Midbrain (tissue), 1 donor: ENCODE measurements at places on chromosomes 16 and 17.
A peak's percentile ranks its signal among the peaks of the same experiment; 100 is the strongest.

- DNase-seq: no peak
Measured at GRCh38 chr16:60989592-60989991, 1046.6 kb downstream of the CDH8 start.

GRCh38 chr16:66933776-66934137, 445 bp downstream of the CIAO2B start:
- no peak for DNase-seq

DNA sequence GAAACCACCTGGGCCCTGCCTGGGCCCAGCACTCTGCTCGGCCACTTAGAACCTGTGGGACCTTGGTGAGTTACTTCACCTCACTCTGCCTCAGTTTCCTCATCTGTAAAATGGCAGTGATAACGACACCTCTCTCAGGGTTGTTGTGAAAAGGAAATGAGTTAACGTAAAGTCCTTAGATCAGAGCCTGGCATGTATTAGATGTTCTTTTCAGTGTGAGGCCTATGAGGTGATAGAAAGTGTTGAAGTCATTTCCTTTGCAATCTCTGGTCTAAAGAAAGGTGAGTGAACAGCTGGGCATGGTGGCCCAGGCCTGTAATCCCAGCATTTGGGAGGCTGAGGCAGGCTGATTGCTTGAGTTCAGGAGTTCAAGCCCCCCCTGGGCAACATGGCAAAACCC, 51.7 kb upstream of the LGALS9 start:
- no peak for DNase-seq

- DNase-seq: no peak
Measured at GRCh38 chr16:54484700-54485099, 198.1 kb upstream of the IRX3 start.

DNA sequence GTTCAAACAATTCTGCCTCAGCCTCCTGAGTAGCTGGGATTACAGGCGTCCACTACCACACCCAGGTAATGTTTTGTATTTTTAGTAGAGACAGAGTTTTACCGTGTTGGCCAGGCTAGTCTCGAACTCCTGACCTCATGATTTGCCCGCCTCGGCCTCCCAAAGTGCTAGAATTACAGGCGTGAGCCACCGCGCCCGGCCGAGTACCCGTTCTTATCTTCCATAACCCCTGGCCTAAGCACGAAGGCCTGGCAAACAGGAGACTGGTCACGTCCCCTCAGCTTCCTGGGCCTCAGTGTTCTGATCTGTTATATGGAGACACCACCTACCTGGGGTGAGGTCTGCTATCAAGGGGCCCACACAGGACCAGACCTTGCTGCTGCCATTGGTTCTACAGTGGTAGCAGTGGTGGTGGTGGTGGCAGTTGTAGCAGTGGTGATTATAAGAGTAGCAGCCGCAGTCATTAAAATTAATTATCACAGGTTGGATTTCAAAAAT, 1.3 kb downstream of the SLC5A10 start:
- DNase-seq: no peak

- no peak for DNase-seq
Measured at GRCh38 chr17:66776999-66777688, 57.8 kb upstream of the CACNG5 start.

- DNase-seq: no peak
Measured at GRCh38 chr17:15441315-15441714, 26.1 kb downstream of the CDRT4 start.

- no peak for DNase-seq
Measured at GRCh38 chr17:75552425-75553294, 27.2 kb downstream of the LLGL2 start.

DNA sequence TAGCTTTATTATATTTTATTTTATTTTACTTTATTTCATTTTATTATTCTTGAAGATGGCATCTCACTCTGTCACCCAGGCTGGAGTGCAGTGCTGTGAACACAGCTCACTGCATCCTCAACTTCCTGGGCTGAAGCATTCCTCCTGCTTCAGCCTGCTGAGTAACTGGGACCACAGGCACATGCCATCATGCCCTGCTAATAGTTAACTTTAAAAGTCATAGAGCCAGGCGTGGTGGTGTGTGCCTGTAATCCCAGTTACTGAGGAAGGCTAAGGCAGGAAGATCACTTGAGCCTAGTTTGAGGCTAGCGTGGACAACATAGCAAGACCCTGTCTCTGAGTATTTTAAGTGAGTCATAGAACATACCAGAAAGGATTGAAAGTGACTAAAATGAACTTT, 38.7 kb downstream of the ESRP2 start:
- no peak for DNase-seq

DNA sequence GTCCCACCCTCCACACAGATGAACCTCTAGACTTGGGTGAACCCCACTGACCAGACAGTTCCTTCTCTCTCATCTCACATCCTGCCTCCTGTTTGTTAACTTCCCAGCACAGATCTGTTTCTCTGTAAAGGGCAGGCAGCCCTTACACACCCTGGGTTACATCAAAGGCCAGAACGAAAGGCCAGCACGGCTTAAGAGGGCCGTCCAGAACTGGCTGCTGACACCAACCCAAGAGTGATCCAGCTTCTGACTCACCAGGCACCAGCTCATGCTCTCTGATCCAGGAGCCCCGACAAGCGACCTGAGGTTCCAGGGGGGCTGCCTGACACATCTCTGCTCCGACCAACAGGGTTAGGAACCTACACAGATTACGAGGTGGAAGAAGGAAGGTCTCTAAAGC, 86.9 kb downstream of the MRM3 start:
- DNase-seq: no peak

- DNase-seq: no peak
Measured at GRCh38 chr16:80611930-80612327, 71.1 kb downstream of the DYNLRB2 start.

GRCh38 chr17:40338058-40338457, 26.5 kb downstream of the GJD3 start:
- no peak for DNase-seq

GRCh38 chr16:67881621-67882161, 3.0 kb upstream of the NRN1L start:
- peak; percentile 59 for DNase-seq

DNA sequence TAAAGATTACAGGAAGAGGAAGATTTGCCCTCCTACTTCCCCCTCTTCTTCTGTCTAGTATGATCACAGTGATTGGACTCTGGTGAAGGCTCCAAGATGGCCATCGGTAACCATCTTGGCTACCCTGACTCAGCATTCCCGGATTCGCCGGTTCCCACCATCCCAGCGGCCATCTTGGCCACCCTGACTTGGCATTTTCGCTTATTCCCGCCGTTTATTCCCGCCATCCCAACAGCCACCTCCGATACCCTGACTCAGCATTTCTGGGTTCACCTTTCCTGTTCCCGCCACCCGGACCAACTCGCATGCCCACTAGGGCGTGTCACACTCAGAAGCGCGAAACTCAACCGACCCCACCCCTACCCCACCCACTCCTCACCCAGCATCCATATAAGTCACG, 95.4 kb upstream of the GRIN2A start:
- DNase-seq: no peak

DNA sequence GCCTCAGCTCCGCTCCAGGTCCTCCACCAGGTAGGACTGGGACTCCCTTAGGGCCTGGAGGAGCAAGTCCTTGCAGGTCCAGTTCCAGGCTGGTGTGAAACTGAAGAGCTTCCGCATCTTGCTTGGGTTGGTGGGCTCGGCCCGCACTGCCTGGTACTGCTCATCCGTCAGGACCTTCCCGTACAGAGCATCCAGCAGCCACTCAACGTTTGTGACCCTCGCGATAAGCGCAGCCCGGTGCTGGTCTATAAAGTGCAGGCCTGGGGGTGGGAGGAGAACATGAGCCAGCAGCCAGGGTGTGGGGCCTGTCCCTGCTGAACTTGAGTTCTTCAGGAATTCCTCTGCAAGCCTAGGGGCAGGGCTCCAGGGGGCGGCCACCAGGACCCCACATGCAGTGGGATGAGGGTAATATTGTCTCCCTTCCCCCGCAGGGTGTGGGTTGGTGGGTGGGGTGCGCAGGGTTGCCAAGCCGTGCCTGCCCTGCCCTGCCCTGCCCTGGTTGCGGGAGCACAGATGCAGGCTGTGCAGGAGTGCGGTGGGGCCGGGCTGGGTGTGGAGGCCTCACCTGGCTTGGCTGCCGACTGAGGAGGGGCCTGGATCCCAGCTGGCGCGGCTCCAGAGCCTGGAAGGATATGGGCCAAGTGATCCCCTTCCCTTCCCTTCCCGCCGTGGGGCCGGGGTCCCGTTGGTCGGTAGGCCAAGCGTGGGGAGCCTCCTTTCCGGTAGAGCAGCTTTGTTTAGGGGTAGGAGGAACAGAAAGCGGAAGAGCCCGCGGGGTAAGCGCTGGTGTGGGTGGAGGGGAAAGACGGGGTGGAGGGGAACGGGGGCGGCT, 762 bp downstream of the PYCARD start:
- peak; percentile 4 for DNase-seq

DNA sequence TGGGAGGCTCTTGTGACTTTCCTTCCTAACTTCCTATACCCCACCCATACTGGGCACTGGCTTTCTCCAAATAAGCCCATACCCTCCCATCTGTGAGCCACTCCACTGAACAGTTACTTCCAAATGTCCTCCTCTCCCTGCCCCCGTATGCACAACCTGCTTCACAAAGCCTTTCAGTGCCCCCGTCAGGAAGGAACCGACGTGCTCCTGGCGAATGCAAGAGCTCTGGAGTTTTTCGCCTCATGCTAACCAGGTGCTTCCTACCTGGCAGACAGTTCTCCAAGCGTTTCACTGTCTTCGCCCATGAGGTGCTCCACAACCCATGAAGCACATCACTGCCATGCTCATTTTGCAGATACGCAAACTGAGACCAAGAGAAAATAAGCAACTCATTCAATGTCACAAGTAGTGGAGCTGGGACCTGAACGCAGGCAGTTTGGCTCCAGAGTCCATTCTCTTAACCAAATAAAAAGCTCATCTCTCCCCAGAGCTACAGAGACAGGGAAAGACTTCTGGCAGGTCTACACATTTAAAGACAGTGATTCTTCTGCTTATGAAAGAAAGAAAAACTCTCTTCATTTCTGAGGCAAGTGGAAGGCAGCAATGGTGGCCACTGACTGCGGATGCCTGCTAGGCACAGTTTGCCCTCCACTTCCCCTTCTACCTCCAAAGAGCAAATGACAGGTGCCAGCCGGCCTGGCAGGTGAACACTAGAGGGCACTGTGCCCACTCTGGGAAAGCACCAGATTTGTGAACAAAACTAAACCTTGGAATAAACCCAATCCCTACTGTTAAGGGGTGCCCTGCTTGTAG, 23.8 kb downstream of the SPHK1 start:
- DNase-seq: no peak

DNA sequence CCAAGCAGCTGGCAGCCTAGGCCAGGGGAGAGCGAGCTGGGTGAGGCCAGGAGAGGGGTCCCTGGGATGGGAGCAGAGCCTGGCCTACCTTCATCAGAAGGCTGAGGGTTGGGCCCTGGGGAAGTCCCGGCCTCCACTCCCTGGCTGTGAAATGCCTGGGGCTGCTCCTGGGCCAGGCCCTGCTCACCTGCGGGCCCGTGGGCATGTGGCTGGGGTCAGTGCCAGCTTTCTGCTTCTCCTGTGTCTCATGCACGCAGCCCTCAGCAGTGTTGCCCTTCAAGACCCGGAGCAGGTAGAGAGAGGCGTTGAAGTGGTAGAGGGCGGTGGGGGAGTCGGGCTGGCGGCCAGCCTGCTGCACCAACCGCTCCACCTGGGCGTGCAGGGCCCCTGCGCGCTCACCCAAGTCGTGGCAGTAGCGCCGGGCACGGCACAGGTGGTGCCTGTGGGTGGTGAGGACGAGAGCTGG, 12.4 kb downstream of the MYBBP1A start:
- no peak for DNase-seq
